ENCODE measurements at places on chromosomes 6 and 20.

GRCh38 chr6:168724669-168725570 lies 283.9 kb downstream of the SMOC2 start:
- no peak for DNase-seq

- DNase-seq, result no peak
Measured at GRCh38 chr6:13577926-13578325, 3.5 kb downstream of the SIRT5 start.

- no peak for DNase-seq
Measured at GRCh38 chr20:41137614-41138474, 501 bp downstream of the PLCG1 start.

DNA sequence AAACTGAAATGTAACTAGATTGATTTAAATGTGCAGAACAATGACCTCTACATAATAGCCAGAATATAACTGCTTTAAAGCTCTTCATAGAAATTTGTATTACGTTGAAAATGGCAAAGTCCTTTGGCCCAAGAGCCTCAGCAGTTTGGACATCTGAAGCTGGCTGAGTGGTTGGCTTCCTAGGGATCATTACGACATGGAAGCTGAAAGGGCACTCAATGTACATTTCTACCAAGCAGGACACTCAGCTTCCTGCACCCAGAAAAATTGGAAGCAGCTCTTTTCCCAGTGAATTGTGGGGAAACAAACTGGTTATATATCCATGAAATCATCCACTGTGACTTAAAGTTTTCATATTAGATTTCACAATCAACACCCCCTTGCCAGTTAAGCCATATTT lies 40.2 kb upstream of the TNFRSF21 start:
- no peak for DNase-seq

GRCh38 chr6:89736893-89737292 lies 82.7 kb downstream of the MDN1 start:
- no peak for DNase-seq

GRCh38 chr6:6543181-6543879 lies 45.2 kb upstream of the LY86 start:
- no peak for DNase-seq

GRCh38 chr6:16706911-16707783 lies 54.1 kb downstream of the ATXN1 start:
- DNase-seq, result no peak

GRCh38 chr6:113011389-113011788 lies 664.3 kb downstream of the RFPL4B start:
- no peak for DNase-seq

- DNase-seq, result no peak
Measured at GRCh38 chr6:45933855-45934254, 81.8 kb downstream of the CLIC5 start.

- DNase-seq, result no peak
Measured at GRCh38 chr20:54502179-54502578, 26.8 kb downstream of the DOK5 start.

DNA sequence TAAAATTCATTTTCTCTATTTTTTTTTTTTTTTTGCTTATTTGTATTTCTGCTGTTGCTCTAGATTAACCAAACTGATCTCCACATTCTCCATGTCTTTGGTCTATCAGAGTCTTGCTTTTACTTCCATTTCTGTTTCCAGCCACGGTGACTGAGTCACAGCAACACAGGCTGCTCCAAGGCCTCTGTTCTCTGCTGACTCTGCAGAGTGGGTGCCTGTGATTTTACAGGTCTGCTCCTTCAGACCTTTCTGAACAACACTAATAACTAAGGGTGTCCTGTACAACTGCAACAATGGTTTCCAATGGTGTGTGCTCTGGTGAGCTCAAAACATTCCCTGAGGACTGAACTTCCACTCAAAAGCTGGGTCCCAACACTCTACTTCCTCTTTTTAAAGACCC lies 102.3 kb upstream of the BMP2 start:
- DNase-seq, result no peak

DNA sequence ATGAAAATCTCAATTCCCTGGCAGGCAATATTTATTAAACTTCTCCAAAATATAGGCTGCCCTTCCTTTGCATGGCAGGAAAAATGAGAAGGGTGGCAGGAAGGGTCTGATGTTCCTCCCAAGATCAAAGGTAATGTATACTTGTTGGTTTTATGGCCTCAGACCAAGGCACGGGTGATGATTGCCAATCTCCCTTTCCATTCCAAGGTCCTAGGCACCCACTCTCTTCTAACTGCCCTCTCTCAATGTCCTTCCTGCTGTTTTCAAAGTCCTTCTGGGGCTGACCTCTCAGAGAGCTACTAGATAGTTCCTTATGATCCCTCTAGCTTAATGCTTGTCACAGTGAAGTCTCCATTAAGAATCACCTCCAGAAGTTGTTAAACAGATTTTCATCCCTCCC lies 15.6 kb upstream of the JAG1 start:
- DNase-seq, result no peak

DNA sequence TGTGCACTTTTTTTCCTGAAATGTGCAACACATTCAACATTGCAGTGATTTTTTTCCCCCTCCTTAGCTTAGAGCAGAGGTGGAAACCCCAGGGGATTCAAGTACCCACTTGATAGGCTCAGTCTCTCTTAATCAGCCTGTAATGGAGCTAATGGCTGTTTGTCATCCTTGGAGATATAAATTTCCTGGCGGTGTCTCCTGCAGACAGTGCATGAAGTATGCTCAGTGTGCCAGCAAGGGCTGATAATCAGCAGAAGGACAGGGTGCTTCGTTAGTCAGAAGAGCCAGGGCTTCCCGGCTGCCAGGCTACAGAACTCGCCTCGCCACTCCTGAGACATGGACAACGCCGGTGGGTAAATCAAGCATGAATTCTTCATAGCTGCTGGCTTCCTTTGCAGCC lies 69.8 kb upstream of the PHACTR2 start:
- no peak for DNase-seq

GRCh38 chr6:36627801-36628246 lies 33.7 kb downstream of the SRSF3 start:
- DNase-seq, result no peak

DNA sequence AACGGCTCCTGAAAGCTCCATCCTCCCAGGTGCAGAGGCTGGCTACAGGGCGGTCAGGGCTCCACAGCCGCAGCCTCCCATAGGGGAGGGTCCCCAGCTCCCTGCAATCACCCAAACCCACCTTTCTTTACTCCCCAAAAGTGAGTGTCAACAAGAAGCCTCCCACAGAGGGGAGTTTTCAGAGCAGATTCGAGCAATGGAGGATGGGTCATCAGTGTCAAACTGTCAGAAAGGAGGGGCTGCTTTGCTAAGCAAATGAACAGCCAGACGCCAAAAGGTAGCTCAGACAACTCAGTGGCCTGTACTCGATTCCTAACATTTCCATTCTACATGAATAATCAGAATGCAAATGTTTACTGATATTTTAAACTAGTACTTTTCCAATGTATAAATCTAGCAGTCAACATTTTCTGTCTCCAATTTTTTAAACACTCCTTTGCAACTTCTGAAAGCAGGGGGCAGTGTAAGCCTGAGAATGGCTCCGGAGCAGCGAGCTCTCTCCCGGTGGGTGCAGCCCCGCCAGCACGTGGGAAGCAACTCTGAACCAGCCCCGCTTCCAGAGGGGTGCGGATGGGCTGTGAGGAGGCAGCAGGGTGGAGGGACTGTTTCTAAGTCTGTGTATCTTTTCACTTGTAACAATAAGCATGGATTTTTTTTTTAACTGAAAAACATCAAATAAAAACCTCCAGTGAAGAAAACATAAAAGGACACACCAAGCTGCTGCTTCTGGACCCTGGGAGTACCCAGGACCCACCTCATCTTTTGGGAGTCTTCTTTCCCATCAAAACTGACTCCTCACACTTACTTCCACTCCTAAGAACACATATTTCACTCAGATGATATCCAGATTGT lies 54.9 kb downstream of the TAF4 start:
- no peak for DNase-seq

DNA sequence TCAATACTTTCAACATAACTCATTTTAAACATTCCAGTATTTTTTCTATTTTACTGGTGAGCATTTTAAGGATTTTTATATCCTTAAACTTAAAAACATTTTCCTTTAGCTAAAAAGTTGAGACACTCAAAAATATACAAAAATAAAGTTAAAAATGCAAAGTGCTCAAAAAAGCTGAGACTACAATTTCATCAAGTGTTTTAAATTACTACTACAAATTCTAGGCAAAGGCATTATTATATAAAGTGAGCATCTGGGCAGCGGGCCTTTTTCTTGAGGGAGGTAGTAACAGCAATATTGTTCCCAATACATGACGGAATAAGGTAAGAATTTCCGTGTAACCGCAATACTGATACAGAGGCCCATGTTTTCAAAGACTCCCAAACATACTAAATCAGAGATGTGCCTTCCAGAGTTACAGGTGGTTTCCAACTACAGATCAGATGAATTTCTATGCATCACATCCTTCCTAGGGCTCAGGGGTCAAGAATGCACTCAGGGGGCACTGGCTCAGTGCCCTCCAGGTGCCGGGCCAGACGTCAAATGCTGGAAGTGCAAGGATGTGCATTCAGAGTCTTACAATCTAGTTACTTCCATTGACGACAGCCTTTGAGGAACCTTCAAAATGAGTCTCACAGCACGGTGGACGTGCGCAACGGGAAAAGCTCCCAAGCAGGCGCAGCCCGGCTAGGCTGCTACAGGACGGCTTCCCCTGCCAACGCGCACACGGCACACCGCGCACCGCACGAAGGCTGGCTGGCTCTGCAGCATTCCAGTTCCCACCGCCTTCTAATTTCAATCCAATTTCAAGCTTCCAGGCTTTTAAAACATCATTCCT lies 1.7 kb downstream of the PHF10 start:
- peak; percentile 53 for DNase-seq

DNA sequence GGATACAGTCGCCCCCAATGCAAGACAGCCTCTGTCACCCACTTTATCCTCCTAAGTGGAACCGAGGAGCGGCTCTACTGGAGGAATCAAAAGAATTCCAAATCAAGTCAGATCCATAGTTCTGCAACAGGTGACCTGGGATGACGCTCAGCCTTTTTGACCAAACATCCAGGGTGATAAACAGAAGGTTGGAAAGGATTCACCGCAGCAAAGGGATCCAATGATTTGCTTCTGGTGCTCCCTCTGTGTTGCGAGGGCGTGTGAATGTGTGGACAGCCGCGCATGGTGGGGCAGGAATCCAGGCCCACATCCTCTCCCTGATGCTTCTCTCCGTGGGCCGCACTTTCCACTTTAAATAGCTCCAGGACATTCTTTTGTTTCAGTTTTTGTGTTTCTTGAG lies 116.8 kb upstream of the CDH4 start:
- no peak for DNase-seq

DNA sequence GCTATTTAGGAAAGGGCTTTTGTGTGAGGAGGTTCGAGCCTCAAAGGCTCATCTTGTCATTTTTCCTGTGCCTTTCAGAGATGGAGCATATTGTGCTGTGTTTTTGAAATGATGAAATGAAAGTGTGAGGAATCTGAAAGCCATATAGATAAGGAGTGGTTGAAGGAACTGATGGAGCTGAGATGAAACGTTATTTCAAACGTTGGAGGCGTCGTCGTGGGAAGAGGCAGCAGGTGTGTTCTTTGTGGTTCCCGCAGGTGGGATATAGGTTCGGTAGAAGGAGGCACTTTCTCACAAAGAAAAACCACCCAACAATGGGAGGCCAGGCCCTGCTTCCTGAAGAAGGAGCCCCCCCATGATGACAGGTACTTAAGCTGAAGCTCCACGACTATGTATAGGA lies 83.2 kb upstream of the SNAP25 start:
- no peak for DNase-seq

DNA sequence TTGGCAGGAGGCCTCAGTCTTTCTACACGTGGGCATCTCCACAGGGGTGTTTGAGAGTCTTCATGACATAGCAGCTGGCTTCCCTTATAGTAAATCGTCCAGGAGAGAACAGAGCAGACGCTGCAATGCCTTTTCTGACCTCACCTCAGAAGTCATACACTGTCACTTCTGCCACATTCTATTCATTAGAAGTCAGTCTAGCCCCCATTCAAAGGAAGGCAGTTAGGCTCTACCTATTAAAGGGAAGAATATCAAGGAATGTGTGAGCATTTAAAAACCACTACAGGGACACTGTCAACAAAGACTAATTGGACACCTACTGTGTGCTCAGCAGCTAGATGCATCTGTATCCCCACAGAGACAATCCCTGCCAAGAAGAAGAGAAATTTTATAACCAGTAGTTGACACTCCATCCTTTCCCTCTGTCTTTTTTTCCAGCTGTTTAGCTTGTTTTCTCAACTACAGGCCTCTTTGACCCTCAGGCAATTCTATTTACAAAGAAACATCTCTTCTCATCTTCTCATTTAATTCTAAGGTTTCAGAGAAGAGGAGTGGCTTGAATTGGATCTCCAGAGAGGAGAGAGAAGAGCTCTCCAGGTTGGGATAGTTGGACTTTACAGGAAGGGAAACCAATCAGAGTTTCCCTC lies 18.6 kb downstream of the ARMC12 start:
- DNase-seq, result no peak

DNA sequence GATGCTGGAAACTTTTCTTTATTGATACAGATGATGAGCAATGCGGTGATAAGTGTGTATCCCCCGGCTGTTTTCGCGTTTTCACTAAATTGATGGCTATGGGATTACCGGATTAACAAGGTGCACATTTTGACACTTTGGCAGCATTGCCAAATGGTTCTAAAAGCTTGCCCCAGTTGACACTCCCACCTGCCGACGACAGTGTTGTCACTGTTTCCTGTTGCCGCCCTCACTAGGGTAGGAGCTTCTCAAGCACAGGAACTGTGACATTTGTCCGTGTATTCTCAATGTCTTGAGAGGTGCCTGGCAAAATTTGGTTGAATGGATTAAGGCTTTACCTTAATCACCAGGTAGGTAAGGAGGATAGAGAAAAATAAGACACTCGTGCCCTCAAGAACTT lies 9.8 kb upstream of the MAPK13 start:
- no peak for DNase-seq

DNA sequence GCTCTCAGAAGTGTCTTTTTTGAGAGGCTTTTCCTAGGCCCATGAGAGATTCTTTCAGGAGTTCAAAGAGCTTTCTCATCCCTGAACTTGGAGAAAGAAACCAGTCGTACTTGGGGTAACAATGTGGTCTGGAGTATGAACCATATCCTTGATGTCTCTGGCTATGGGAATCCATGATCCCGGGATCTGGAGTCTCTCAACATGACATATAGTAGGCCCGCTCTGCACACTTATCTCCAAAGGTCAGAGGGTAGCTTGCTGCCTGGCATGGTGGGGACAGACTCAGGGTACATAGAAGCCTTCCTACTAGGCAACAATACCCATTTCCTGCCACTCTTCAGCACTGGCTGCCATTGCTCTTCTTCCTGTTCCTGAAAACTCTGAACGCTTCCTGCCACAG lies 42.2 kb upstream of the NFATC2 start:
- DNase-seq, result no peak

DNA sequence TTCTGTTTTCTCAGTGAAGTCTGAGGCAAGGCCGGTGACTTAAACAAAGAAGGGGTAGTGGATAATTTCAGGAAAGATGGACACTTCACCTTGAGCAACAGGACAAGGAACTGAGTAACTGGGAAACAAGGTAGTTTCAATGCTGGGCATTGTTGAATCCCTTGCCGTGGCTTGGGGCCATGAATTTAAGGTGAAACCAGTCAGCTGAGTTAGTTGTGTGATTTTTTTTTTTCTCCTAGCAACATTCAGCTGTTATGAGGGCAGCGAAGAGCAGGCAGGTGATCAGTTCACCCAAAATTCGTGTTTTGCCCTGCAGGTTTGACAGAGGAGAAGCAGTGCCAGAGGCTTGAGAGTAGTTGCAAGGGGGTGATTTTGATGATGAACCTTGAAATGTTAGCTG lies 6.8 kb downstream of the BICRAL start:
- no peak for DNase-seq
